ENCODE measurements at places on chromosomes 7 and 10. TPM values are rescaled to one million over a fixed set of nuclear protein-coding genes. Genes with fewer than 3 reads are reported as not detected.

SPDYE9 gene
- total RNA-seq, result not detected

AMPH gene
- 3.3 TPM for total RNA-seq

DNTT gene
- not detected for total RNA-seq

WDR86 gene
- 9.4 TPM for total RNA-seq

FOXP2 gene
- total RNA-seq, result 20.2 TPM

DNA sequence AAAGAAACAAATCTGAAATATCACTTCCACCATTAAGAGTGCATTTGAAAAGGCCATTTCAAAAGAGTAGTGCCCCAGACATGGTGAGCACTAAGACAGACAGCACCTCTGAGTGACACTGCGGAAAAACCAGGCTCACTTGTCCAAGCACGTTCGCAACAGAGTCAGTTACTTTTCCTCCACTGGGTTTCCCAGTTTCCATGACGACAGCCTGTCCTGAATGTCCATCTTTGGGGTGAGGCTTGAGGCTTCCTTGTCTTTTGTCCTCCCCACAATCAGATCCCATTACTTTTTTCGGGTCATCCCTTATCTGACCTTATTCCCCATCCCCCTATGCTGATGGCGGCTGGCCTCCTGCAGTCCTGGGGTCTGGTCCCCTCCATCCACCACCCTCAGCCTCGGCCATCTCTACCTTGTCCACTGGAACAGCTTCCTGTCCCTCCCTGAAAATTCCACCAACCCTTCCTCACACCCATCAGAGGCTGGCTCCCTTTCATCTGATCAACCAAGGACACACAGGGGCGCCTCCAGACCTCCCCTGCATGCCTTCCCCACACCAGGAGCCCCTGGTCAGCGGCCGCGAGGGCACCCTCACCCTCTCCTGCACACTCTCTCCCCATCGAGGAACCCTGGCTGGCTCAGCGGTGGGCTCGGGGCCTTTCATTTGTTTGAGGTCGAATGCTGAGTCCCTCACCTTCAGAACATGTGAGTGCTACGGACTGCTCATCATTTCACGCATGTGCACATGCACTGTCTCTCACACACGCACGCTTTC is 363.6 kb downstream of the DNAJB6 start:
- no peaks in the 10 kb centered on the region for H3K27me3 ChIP-seq
- H3K36me3 ChIP-seq, result no peaks in the 10 kb centered on the region
- H3K27ac ChIP-seq, result no peak overlapping the region
- H3K4me3 ChIP-seq, result no peak overlapping the region
- no peaks in the 10 kb centered on the region for H3K4me1 ChIP-seq

DNA sequence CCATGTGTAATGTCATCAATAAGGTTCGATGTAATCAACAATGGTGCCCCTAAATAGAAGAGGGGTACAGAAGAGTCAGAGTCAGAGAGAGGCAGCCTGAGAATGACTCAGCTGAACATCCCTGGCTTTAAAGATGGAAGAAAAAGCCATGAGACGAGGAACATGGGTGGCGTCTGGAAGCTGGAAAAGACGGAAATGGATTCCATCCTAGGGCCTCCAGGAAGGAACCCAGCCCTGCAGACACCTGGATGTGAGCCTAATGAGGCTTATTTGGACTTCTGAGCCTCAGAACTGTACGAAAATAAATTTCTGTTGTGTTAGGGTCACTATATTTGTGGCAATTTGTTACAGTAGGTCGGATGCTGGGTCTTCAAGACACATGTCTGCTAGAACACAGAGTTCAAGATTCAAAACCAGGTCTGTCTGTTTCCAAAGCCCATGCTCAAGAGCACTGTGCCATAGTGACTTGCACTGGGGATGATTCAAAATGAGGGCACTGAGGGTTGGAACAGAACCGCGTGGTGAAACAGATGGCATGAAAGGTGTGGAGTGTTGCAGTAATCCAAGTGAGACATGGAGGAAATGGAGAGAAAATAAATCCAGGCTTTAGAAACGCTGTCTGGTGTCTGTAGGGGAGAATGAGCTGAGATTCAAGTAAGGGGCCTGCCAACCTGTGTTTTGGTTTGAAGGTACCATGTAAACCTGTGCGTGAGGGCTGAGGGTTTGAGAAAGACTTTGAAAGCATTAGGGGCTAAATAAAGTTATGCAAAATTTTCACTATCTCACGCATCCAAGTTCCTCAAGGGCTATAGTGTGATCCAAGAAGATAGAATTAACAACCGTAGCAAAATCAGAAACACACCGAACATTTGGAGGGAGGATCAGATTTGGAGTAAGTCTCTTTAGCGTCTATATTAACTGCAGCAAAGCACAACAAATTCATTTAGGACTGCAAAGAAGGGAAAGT is 849.1 kb upstream of the AUTS2 start:
- no peaks in the 10 kb centered on the region for H3K36me3 ChIP-seq
- H3K27ac ChIP-seq, result no peak overlapping the region
- DNase-seq, result no peak
- H3K27me3 ChIP-seq, result no peaks in the 10 kb centered on the region
- no peak overlapping the region for H3K4me3 ChIP-seq
- H3K4me1 ChIP-seq, result no peaks in the 10 kb centered on the region

DNA sequence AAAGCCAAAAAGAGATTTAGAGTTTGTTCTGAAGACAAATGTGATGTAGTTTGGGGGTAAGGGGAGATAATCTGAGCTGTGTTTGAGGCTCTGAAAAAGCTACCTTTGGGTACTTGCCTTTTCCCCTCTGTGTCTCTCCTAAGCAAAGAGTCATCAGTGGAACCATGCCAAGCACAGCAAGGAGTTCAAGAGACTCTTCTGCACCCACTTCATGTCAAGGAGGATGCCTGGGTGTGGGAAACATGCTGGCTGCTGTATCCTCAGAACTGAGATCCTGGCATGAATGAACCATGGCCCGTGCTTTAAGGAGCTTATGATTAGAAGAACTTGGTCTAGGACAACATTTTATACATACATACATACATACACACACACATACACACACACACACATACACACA is 142.9 kb downstream of the NOC3L start:
- DNase-seq, result peak; percentile 43
- no peaks in the 10 kb centered on the region for H3K36me3 ChIP-seq
- no peak overlapping the region for H3K4me3 ChIP-seq
- no peak overlapping the region for H3K27ac ChIP-seq

DNA sequence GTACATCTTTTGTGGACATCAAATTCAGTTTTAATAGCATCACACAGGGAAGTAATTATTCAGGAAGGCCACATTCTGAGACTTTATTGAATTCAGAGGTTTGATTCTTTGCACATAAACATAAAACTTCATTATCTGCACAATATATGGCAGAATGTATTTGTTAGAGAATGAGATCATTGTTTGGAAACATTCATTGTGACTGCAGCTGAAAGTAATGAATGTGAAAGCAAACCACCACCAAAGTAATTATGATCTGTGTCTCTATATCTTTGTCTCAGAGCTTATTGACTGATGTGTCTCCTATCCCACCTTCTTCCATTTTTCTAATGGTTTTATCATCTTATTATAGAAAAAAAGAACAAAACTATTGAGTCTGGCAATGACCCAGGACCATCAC is 340.9 kb upstream of the PCDH15 start:
- H3K27ac ChIP-seq, result no peak overlapping the region
- no peak overlapping the region for H3K4me3 ChIP-seq
- no peaks in the 10 kb centered on the region for H3K4me1 ChIP-seq

GRCh38 chr10:20966426-20966825 is 69.3 kb upstream of the NEBL start:
- no peak overlapping the region for H3K4me3 ChIP-seq
- H3K27me3 ChIP-seq, result no peaks in the 10 kb centered on the region
- no peak for DNase-seq
- H3K36me3 ChIP-seq, result no peaks in the 10 kb centered on the region

DNA sequence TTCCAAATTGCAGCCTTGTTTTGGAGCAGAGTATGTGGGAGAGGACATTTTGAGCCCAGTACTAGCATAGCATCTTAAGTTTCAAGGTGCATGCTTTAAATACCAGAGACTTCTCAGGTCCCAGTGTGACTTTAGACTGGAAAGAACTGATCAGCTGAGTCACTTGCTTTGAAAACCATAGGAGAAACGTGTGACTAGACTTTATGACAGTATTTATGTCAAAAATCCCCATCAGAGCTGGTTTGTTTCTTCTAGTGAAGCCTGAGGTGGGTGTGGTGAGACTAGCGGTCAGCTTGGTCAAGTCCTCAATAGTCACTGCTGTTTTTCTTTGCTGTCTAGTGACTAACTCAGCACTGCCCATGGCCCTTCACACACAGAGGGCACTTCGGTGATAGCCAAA is 724.2 kb downstream of the GATA3 start:
- no peaks in the 10 kb centered on the region for H3K4me1 ChIP-seq
- H3K4me3 ChIP-seq, result no peak overlapping the region
- no peak overlapping the region for H3K27ac ChIP-seq
- no peaks in the 10 kb centered on the region for H3K27me3 ChIP-seq

DNA sequence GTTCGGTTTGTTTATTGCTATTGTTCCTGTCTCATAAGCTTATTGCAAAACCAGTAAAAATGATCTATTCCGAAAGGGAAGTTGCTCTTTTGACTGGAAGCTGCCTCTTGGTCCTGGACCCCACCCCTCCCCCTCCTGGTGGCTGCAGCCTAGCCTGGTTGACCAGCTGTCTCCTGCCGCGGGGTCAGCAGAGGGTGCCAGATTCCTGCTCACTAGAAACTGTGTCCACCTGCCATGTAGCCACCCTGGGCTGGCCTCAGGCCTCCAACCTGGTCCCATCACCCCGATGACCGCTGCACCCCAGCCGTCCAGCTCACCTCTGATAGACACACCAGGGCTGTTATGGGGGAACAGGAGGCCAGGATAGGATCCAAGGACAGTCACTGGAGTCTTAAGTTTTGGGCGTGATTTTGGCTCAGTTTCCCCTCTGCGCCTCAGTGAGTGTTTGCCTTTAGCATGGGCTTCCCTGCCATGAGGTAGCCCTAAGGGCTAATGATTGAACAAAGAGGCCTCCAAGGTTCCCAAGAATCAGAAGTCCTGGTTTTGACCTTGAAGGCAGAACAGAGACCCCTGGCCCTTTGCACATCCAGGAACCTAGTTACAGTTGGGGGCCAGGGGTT is 32.9 kb upstream of the SLF2 start:
- H3K27me3 ChIP-seq, result no peaks in the 10 kb centered on the region
- H3K27ac ChIP-seq, result no peak overlapping the region
- no peak overlapping the region for H3K4me3 ChIP-seq
- no peak for DNase-seq
- no peaks in the 10 kb centered on the region for H3K36me3 ChIP-seq

- no peaks in the 10 kb centered on the region for H3K36me3 ChIP-seq
- no peaks in the 10 kb centered on the region for H3K4me1 ChIP-seq
Measured at GRCh38 chr10:132847416-132847777, 61.5 kb upstream of the NKX6-2 start.

DNA sequence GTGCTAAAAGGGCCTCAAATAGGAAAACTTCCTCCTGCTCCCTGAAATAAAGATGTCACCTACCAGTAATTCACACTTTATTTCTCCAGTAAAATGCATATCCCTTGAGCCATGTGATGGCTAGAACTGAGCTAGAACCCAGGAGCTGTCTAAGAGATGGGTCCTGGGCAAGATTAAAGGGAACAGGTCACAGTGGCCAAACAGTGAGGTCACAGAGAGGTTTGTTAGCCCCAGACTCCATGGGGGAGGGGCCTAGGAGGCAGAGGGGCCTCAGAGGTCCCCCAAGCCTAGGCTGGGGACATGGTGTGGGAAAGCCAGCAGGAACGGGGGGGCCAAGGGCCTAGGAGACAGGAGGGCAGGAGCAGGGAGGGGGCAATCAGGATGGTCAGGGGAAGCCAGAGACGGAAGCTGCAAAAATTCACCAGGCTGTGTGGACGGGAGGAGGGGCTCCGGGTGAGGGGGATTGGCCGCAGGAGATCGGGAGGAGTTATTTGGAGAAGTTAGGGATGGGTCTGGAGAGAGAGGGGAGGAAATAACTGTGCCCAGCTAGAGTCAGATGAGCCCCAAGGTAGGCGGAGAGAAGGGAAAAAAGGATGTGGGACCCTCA is 3.3 kb downstream of the FBXO24 start:
- no peaks in the 10 kb centered on the region for H3K36me3 ChIP-seq
- no peak overlapping the region for H3K4me3 ChIP-seq
- DNase-seq, result no peak

- H3K36me3 ChIP-seq, result no peaks in the 10 kb centered on the region
- H3K4me3 ChIP-seq, result no peak overlapping the region
- no peak overlapping the region for H3K27ac ChIP-seq
- DNase-seq, result no peak
Measured at GRCh38 chr7:141974831-141975230, 1.3 kb upstream of the TAS2R38 start.

GRCh38 chr10:48564466-48565160 is 40.3 kb downstream of the ARHGAP22 start:
- no peak overlapping the region for H3K27ac ChIP-seq
- DNase-seq, result no peak
- no peak overlapping the region for H3K4me3 ChIP-seq
- no peaks in the 10 kb centered on the region for H3K36me3 ChIP-seq
- no peaks in the 10 kb centered on the region for H3K4me1 ChIP-seq

- no peaks in the 10 kb centered on the region for H3K4me1 ChIP-seq
- H3K36me3 ChIP-seq, result no peaks in the 10 kb centered on the region
- no peak for DNase-seq
- H3K27me3 ChIP-seq, result no peaks in the 10 kb centered on the region
- no peak overlapping the region for H3K4me3 ChIP-seq
Measured at GRCh38 chr7:101466871-101467270, 104.2 kb downstream of the COL26A1 start.

GRCh38 chr7:92436612-92437445 is 10.5 kb upstream of the GATAD1 start:
- no peaks in the 10 kb centered on the region for H3K4me1 ChIP-seq
- no peaks in the 10 kb centered on the region for H3K36me3 ChIP-seq
- no peak for DNase-seq
- no peak overlapping the region for H3K27ac ChIP-seq
- no peaks in the 10 kb centered on the region for H3K27me3 ChIP-seq

Measured in upper lobe of left lung (tissue), 6 donors.